Left forelimb (tissue), 1 donor: ENCODE measurements at places on chromosomes 4 and X.

- DNase-seq: no peak
Measured at GRCh38 chrX:153551135-153551534, 33.7 kb downstream of the ATP2B3 start.

DNA sequence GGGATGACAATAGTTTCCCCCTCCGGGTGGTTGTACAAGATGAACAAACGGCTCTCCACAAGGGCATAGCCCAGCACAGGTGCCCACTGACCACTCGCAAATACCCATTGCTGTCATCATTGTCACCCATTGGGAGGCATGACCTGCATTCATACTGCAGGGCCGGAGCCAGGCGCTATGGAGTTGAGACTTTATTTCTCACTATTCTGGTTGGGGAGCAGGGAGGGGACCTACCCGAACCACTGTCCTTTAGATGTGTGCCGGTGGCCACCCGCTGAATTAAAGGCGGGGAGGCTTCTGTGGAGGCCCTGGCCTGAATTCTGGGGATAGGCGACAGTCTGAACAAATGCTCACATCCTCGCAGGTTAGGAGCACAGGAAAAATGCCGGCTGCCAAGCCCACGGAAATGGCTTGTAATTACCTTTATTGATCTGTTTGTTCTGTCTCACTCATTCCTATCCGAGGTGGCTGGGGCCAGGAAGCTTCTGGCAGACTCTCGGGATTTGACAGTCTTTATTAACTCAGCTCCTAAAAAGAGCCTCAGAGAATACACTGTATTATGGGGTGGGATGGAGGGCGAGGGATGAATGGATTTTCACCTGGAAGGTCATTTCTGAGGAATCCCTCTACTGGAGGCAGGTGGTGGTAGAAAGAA lies 125.1 kb upstream of the PSAPL1 start:
- DNase-seq: no peak

DNA sequence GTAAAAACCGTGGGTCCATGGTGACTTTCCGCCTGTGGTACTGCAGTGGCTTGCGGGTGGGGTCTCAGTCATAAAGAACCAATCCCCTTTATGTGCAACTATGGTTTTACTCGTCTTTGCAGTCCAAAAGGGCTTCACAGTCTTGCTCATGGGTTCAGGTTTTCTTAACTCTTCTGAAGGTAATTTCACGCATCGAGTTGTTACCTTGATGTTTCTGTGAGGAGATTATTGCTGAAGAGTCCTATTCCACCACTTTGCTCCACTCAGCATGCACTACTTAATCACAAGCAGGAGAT lies 41.5 kb downstream of the F8 start:
- no peak for DNase-seq

DNA sequence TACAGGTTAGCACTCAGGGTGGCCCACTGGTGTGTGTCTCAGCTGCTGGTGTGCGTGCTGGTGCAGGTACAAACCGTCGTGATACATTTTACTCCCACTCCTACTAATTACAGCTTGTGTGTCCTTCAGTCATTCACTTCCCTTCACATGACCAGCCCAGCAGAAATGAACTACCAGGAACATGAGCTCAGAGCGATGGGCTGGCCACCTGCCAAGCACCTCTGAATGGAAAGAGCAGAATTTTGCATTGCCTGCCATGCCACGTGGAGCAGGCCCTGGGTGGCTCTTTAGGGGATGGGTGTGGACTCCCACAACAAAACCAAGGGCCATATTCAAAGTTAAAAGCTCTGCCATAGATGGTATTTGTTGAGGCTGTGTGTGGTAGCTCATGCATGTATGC lies 58.9 kb upstream of the PGM2 start:
- no peak for DNase-seq

DNA sequence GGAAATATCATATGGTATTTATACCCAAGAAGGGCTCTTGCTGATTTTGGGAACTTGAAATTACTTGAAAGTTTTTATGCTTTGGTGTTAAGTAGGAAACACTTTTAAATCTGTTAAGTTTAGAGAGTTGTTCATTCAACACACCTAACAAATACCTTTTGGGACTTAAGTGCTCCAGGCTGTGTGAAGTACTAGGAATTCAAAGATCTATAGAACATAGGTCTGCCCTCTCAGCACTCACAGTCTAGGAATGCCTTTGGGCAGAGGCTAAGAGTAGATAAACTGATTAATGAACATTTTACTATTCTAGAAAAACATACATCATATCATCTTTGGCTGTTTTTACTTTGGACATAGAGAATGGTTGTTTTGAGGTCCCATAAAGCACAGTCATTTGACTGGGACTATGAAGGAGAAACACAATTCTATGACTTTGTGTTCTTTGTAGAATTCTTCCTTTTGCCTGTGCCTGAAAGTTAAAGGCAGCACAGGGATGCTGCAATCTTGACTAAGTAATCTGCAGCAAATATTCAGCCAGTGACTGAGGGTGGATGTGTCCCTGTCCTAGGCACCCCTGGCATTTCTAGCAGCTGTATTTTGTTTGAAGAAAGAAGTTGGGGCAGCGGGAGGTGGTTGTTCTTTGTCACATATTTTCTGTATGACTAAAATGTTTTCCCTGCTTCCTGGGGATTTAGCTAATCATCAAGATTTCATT lies 8.3 kb downstream of the BMP3 start:
- no peak for DNase-seq

GRCh38 chrX:68286076-68286475 lies 147.2 kb downstream of the OPHN1 start:
- DNase-seq: no peak

DNA sequence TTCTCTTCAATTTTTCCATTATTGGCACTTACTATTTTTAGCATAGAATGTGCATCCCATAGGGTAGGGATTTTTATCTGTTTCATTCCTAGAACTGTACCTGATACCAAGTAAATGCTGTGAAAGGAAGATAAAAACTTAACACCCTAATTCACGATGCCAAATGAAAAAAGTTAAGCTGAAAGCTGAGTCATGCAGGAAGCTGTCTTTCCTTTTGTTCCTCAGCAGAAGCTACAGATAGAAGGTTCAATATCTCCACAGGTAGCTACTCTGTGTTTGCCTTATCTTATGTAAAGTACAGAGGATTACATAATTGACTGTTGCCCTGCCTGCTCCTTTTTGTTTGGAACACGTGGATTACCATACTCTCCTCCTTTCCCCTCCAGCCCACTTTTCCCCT lies 77.0 kb downstream of the LRP2BP start:
- DNase-seq: no peak

DNA sequence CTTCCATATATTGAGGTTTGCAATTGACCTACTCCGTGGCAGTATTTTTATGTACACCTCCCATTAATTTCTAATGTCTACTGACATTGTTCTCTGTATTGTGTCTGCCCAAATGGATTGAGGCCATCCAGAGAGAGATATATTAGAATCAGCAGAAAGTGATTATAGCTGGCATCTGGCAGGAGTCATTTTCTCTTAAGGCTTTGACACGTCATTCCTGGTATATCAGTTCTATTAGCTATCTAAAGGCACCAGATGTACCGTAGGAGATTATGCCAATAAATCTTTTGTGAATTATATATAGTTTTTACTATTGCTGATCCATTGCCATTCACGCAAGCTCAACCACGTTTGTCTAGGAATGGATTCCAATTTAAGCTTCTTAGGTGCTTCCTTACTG lies 1026.4 kb upstream of the IGFBP7 start:
- DNase-seq: no peak

- no peak for DNase-seq
Measured at GRCh38 chrX:69287095-69287494, 121.8 kb upstream of the PJA1 start.
